Hepatocyte (in vitro differentiated cells): ENCODE measurements at places on chromosomes 3 and 15. TPM values are rescaled to one million over a fixed set of nuclear protein-coding genes. Genes with fewer than 3 reads are reported as not detected.

The NANOGP8 gene
- polyA plus RNA-seq = 0.59 TPM in 1 of 2 replicates, not detected in the other

DNA sequence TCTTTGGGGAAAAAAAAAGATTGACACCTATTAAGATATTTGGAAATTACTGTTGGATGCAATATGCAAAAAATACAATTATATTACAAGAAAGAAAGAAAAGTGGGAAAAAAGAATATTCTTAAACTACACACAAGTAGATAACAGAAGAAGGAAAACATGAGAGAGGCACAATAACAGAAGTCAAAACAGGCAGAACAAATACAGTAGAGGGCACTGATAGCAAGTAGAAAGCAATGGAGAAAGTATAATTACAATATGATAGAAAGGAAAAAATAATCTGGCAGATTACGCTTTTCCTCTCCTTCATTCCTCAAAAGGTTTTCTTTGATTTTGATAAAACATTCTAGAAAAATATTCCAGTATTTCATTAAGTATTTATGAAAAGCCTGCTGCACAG is 72.1 kb downstream of the ADAM10 start:
- no peaks in the 10 kb centered on the region for H3K36me3 ChIP-seq
- no peak overlapping the region for H3K4me3 ChIP-seq
- no peaks in the 10 kb centered on the region for H3K27me3 ChIP-seq
- no peak for DNase-seq
- no peak overlapping the region for H3K27ac ChIP-seq
- H3K4me1 ChIP-seq = no peaks in the 10 kb centered on the region

- no peak overlapping the region for H3K27ac ChIP-seq
- peaks cover 7% of the 10 kb centered on the region for H3K27me3 ChIP-seq
- no peak overlapping the region for H3K4me3 ChIP-seq
Observed at GRCh38 chr15:38603672-38604071, 39.1 kb upstream of the RASGRP1 start.

The EPHA6 gene
- polyA plus RNA-seq = 3.4 and 5.0 TPM in 2 replicates

DNA sequence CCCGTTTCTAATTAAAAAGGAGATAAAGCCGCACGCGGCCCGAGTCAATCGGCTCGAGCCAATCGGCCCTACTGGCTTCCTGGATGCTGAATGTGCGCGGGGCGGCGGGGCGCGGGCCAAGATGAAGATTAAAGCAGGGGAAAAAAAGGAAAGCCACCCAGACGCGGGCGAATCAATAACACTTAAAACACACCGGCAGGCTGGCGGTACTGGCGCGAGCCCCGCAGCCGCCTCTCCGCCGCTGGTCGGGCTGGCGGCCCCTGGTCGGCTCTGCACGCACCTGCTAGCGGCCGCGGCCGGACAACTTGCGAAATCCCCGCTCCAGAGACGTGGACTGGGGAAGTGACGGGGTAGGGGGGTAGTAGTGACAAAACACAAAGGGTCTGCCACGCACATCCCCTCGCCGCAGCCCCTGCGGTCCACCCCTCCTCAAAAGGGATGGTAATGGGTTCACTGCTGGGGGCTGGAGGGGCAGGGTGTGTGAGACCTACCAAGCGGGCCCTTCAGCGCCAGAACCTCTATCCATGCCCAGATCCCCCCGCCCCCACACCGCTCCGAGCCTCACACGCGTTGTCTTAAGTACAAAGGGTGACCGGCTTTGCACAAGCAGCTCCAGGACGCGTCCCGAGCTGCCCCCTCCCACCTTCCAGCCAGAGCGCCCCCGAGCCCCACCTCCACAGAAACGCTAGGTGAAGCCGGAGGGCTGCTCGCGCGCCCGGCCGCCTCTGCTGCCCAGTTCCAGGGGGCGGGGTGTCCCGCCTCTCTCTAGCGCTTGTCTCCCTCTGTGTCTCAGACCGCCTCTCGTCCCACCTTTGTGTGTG is 1.4 kb downstream of the WNT7A start:
- peaks cover 91% of the 10 kb centered on the region for H3K27me3 ChIP-seq
- no peak overlapping the region for H3K27ac ChIP-seq
- H3K36me3 ChIP-seq = no peaks in the 10 kb centered on the region
- peaks cover 17% of the 10 kb centered on the region for H3K4me1 ChIP-seq

DNA sequence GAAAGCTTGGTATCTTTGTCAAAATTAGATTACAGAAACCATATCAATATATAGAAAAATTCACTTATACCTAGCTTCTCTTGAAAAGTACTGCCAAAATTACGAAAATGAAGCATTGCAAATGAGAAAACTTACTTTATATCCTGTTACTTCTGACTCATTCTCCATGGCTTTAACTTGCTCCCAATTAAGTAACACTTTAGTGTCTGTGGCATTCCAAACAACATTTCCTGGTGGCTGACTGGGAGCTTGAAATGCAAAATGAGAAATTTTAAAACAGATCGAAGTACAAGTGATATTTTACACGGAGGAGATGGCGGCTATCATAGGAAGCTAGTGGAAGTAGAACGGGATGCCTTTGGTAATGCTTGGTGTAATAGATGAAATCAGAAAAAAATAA is 347.3 kb downstream of the CNTN3 start:
- H3K27me3 ChIP-seq = peaks cover under 1% of the 10 kb centered on the region
- DNase-seq = no peak
- no peaks in the 10 kb centered on the region for H3K4me1 ChIP-seq
- no peak overlapping the region for H3K27ac ChIP-seq
- no peaks in the 10 kb centered on the region for H3K36me3 ChIP-seq
- H3K4me3 ChIP-seq = no peak overlapping the region
